Tongue (tissue), 3 donors: ENCODE measurements at places on chromosomes 11 and 22.

- no peak for DNase-seq
Measured at GRCh38 chr22:49564666-49565515, 262.8 kb downstream of the BRD1 start.

- DNase-seq = no peak
Measured at GRCh38 chr22:45199723-45200122, 36.0 kb downstream of the NUP50 start.

GRCh38 chr11:14254533-14255237 is 104.3 kb downstream of the RRAS2 start:
- DNase-seq = no peak

DNA sequence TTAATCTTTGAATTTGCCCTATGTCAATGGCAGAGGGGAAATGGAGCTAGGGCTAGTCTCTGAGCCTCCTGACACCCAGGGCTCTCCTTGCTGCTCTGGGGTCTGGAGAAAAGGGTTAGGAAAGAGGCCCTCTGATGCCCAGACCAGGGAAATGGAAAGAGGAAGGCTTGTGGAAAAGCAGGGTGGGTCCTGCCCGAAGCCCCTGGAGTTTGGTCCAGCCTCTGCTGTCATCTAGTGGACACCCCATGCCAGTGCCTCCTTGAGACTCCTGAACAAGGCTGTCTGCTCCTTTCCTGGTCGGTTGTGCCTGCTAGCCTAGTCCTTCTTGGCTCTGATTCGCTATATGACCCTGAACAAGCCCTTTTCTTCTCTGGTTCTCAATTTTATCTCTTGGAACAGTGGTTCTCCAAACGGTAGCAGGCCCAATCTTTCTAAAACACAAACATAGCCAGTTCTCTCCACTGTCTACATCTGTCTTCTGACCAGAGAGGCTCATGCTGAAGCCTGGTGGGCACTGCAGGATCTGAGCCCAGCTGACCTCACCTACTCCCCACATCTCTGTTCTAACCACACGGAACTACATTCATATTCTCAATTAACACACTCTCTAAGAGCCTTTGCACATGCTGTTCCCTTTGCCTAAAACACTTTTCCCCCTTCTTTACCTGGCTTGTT is 8.8 kb upstream of the PLA2G3 start:
- peak; percentile 82 for DNase-seq

DNA sequence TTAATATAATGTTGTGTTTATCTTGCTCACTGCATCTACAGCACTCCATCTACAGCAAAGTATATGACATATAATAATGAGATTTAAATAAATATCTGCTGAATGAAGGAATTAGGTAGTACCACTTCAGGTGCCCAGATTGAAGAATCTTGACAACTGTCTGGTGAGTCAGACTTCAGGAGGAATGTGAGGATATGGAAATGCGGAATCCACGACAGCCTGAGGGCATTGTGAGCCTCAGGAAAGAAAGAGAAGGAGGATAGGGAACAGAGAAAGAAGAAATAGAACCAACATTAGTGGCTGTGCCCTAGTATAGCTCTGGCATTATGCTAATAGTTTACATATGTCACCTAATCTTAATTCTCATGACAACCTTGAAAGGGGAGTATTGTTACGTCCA is 304.4 kb downstream of the AASDHPPT start:
- DNase-seq = no peak

DNA sequence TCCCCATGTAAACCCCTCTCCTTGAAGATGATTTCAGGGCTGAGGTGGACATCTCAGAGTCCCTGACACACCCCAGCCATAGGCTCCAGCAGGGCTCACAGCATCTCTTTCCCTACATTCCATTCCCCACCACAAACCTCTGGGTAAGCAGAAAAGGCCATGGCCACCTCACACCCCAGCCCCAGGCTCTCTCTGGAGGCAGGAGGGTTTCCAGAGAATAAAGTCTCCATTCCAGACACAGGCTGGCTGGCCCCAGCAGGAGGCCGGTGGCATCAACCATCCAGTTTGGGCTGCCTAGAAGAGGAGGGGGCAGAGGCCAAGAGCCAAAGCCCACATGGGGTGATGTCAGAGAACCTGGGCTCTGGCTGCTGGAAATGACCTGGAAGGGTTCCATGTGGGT is 61.4 kb downstream of the TP53I11 start:
- DNase-seq = no peak

DNA sequence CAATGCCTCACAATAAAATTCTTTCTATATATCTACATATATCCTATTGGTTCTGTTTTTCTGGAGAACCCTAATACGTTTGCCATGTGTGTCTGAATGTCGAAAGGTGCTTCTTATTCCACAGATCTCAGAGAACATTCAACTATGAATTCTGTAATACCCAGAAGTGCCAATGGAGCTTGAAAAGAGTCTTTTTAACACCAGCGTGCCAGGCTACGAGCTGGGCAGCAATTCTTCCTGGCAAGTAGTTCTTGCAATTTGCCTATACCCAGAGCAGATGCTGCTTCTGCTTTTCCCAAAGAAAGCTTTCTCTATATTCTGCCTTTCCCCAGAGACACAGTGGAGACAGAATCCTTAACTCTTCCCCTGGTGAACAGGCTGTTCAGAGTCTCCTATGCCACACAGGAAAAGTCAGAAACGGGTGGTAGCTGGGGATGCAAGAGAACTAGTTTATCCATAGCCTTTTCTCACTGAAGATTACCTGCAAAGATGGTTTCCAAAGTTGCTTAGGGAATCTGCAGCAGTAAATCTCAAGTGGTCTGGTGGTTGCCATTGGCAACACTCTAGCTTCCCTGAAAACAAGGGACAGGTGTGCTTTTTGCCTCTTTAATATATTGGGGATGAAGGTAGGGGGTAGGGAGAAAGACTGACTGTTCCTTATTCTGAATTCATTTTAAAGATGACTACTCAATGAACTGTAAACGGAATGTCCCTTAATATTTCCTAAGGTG is 16.8 kb upstream of the PAFAH1B2 start:
- DNase-seq = no peak

DNA sequence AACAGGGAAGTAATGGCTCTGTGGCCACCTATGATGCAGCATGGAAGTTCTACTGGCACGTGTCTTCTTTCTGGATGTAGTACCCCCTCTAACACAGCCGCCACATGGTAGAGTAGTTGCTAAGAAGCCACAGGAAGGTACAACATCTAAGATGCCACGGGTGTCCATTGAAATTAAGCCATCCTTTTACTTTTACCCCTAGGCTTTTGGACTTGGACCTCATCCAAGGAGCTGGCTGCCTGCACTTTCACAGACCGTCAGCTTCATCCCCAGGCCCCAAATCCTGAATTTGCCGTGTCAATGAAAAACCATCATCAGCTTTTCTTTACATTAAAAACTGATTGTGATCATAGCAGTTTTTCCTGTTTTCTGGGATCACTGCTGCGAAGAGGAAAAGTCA is 102.4 kb downstream of the RPL27A start:
- DNase-seq = peak; percentile 58

DNA sequence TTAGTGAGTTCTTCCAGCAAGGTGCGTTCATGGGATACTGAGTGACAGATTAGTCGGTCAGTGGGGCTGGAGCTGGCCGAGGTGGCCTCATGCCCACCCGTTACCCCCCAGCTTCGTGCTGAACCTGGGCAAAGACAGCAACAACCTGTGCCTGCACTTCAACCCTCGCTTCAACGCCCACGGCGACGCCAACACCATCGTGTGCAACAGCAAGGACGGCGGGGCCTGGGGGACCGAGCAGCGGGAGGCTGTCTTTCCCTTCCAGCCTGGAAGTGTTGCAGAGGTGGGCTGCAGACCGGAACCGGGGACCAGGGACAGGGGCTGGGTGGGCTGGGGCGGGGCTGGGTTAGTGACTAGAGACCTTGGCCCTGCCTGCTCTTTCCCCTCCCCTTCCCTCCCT is 2.9 kb downstream of the LGALS1 start:
- DNase-seq = no peak

DNA sequence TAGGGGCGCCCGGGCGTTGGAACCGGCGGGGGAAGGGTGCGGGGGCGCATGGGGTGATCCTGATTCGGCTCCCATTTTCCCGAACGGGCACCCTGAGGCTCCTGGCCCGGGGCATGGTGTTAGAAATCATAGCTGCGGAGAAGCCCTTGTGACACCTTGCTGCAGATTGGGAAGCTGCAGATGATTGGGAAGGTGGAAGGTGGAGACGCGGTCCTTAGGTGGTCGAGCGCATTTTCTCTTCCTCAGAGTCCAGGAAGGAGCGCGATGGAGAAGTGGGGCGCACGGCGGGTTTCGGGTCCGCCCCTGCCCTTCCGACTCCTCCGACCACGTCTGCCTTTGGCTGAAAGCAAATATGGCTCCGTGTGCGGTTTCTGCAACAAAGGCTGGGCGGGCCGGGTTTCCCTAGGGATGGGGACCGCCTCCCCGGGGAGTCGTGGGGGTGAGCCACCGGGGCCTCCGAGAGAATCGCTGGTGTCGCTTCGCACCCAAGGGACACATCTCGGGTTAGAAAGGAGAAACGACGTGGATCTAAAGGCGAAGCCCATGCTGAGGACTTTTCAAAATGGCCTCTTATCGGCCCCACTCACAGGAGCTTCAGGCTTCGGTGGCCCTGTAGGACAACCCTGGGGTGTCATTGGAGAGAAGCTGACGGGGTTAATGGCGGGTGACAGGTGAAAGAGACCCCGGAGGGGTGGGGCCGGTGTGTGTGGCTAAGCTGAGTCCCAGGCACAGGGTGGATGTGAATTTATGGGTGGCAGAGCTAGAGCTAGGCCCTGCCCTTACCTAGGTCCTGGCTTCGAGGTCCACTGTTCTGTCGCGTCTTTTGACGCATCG is 707 bp upstream of the FTH1 start:
- peak; percentile 55 for DNase-seq

- no peak for DNase-seq
Measured at GRCh38 chr11:23778971-23779370, 717.9 kb upstream of the LUZP2 start.

DNA sequence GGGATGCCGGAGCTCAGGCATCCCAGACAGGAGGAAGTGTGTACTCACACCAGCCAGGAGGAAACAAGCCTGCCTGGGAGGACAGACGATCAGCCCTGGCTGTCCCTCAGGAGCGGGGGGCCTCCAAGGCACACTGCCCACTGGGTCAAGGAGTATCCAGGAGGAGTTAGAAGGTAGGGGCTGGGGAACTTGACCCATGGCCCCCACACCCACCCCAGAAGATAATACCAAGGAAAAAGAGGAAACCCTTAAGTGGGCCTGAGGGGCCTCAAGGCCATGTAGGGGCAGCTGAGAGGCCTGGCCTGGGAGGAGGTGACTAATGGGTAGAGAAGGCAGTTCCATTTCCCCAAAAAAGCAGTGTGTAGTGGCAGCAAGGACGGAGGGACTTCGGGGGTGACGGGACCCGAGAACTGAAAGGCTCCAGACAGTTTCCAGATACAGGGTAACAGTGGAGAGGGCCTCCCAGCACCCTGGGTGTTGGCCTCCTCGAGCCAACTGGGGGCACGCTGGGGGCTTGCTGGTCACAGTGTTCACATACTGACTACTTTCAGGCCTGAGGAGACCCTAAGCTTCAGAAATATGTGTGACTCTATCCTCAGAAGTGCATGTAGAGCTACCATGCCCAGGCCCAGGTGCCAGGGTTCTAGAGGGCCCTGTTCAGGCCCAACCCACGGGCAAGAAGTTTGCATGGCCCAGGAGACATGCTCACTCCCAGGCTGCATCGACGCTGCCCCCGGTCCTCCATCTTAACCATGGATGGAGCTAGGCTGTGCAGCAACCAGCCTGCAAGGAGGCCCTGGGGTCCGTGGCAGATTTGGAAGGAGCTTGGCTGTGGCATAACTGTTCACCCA is 75.7 kb upstream of the PITPNB start:
- DNase-seq = no peak

- DNase-seq = no peak
Measured at GRCh38 chr11:45188127-45188526, 41.7 kb downstream of the PRDM11 start.

DNA sequence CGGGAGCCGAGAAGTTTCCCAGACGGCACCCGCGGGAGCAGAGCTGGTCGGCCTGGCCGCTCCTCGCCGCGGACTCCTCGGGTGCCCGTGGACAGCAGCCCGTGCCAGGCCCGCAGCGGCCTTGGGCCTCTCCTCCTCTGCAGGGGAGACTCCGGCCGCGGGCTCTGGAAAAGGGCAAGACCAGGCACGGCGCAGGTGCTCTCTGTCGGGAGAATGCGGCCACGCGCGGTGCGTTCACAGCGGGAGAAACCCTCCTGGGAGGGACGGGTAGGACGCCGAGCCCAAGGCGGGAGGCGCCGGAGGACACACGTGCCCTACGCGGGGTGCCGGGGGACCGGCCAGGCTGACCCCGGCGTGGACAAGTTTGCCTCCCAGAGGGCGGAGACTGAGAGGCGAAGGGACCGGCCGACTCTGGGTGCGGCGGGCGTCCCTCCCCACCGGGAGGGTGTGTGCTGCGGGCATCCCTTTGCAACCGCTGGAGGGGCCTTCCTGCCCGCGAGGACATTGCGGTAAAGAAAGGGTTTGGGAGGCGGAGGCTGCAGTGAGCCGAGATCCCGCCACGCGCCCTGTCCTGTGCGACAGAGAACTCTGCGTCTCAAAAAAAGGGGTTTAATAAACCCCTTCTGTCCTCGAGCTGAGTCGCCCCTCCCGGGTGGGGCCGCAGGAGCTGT is 2.3 kb downstream of the IFITM1 start:
- DNase-seq = no peak

- no peak for DNase-seq
Measured at GRCh38 chr22:40363059-40363458, 7.3 kb upstream of the SGSM3 start.

- DNase-seq = no peak
Measured at GRCh38 chr11:128298271-128298670, 289.1 kb downstream of the ETS1 start.

GRCh38 chr11:33172996-33173395 is 11.7 kb upstream of the CSTF3 start:
- DNase-seq = no peak

- no peak for DNase-seq
Measured at GRCh38 chr11:110929129-110929528, 216.9 kb upstream of the ARHGAP20 start.

DNA sequence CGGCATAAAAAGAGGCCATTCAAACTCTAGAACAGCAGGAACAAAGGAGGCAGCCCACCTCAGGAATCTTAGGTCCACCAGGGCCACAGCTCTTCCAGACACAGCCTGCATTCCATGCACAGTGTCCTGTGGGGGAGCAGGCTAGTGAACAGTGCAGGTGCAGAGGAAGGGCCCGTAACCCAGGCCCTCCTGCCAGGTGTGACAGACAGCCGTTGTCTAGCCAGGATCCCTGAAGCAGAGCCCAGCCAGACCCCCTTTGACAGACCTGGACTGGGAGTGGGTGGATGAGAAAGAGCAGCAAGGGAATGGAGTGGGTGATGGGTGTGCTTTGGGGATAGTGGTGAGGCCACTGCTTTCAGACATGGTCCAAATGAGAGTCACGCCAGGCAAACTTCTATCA is 1.2 kb upstream of the ZPR1 start:
- no peak for DNase-seq

DNA sequence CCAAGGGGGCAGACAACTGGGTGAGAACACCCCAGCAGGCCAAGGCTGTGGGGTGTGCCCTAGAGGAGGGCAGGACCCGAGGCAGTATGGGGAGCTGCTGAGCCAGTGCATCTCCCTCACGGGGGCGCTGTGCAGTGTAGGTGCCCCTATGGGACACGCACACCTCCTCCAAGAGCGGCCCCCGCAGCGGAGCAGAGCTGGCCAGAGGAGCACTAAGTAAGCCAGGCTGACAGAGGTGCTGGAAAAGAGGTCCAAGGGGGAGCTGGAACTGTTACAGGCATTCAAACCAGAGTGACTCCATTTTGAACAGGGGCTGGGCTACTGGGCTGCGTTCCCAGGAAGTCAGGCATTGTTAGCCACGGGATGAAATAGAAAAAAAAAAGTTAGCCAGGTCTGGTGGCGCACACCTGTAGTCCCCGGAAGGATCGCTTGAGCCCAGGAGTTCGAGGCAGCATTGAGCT is 41.8 kb downstream of the TST start:
- DNase-seq = peak; percentile 26

GRCh38 chr11:36672815-36673450 is 74.9 kb upstream of the RAG2 start:
- DNase-seq = peak; percentile 25
